ENCODE measurements at places on chromosomes 12 and 14.

DNA sequence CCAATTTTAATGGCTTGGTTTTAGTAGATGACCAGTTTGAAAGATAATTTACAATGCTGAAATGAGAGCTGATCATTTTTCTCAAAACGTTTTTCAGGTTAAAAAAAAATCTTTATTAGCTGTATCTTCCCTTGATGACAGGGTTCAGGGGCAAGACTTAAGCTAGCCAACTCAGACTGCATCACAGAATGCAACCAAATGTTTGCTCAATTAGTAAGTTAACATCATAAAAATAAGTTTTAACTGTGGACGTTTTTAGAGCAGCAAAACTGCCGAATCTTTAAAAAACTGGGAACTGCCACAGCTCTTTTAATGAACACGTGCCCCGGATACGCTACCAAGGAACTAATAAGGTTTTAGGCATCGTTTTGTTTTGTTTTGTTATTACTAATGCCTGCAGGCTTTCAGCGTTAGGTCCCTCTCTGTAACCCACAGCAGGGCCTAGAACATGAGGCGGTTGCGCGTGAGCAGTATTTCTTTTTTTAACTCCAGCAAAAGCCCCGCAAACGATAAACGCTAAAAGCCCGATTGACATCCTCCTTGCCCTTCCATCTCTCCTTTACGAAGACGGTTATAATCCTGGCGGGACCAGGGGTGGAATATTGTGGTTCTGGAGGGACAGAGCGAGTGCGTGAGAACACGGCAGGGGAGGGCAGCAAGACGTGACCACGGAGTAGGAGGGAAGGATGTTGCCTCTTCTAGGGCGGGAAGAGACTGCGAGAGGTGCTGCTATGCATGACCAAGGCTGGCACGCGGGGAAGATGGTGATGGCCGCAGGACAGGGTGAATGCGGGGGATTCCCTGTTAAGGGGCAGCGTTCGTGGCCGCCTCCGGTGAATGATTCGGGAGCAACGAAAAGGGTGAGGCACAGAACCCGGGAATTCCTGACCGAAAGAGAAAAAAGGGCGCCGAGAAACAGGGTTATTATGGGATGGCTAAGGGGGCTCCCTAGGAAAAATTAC is 652 bp downstream of the SUPT16H start:
- peak; percentile 53 for DNase-seq

DNA sequence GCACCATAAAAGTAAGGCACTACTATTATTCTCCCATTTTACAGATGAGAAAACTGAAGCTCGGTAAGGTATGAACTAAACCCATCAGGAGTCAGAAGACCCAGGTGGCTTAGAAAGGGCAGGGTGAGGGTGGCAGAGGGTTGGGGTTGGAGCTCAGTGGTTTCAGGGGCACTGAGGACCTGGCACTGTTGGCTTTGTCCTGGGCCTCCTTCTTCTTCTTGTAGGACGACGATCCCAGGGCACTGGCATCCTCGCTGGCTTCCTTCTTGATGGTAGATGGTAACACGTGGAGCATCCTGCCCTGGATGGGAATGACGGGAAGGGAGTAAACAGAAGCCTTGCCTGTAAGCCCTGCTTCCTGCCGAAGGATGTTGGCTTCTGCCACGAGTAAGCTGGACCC is 19.9 kb downstream of the RBM19 start:
- DNase-seq = no peak

DNA sequence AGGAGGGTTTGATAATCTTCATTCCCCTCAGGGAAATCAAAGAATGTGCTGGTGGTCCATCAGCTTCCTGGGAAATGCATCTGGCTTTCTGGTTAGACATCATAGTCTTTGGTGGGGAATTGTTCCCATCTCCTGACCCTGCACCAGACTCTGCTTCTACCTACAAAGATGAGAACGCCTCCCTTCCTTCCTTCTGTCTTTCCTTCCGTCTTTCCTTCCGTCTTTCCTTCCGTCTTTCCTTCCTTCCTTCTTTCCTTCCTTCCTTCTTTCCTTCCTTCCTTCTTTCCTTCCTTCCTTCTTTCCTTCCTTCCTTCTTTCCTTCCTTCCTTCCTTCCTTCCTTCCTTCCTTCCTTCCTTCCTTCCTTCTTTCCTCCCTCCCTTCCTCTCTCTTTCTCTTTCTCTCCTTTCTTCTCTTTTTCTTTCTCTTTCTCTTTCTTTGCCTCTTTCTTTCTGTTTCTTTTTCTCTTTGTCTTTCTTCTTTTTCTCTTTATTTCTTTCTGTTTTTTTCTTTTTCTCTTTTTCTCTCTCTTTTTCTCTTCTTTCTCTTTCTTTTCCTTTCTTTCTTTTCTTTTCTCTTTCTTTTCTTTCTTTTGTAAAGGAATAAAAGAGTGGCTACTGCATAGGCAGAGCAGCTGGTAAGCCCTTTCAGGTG is 189.0 kb upstream of the ARHGAP5 start:
- no peak for DNase-seq

GRCh38 chr12:16763901-16764300 is 157.9 kb upstream of the LMO3 start:
- DNase-seq = no peak

DNA sequence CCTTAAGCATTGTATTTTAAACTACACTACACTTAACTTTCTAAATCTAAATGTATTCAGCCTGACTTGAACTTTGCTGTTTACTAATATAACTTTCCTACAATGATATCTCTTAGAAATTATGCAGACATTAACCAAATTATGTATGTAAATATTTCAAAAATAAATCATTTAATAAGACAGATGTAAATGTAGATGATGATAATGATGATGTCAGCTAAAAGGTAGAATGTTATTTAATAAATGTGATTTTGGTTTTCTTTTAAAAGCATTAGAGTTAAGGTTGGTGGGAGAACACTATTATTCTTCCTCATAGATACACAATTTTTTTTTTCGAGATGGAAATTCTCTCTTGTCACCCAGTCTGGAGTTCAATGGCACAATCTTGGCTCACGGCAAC is 10.1 kb downstream of the TAS2R43 start:
- no peak for DNase-seq

GRCh38 chr12:130429656-130430505 is 92.2 kb downstream of the PIWIL1 start:
- DNase-seq = peak; percentile 3

- no peak for DNase-seq
Measured at GRCh38 chr14:72828604-72829003, 65.3 kb downstream of the DPF3 start.

- DNase-seq = no peak
Measured at GRCh38 chr12:68474467-68475204, 136.1 kb upstream of the RAP1B start.

- no peak for DNase-seq
Measured at GRCh38 chr14:78103271-78103670, 66.9 kb upstream of the NRXN3 start.

- DNase-seq = no peak
Measured at GRCh38 chr12:116551952-116552772, 7.0 kb upstream of the MAP1LC3B2 start.

DNA sequence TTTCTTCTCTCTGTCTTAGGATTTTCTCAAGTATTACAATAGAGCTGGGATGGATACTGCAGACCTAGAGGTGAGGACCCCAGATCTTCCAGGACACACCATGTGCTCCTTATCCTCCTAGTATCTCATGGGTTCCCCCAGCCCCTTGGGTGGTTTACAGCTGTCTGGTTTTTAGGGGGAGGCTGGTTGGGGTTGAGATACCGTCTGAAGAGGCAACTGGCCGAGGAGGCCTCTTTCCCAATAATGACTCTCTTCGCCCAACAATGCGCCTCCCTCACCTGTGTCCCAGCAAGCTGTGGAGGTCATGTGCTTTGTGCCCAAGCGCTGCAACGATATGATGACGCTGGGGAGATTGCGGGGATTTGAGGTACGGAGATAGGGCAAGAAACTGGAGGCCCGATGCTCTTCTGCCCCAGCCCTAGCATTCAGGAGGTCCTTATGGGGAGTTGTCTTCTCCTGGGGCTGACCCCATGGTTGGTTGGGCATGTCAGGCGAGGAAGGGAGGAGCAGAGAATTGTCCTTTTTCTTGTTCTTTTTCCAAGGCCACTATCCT is 3.8 kb downstream of the ARHGEF25 start:
- DNase-seq = peak; percentile 30

DNA sequence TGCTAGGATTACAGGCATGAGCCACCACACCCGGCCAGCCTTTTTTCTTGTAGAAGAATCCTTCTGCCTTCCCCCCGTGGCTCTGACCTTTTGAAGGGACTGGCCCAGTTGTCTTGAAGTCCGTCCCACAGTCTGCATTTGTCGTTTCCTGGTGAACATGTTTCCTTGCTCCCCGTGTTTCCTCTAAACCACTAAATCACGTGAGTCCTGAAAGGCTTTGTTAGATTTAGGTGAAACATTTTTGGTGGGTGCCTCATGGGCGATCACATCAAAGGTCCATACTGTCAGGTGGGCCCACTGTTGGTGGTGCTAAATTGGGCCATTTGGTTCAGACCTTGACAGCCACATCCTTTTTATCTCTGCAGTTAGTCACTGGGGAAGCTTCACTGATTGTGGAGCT is 26.3 kb downstream of the MLXIP start:
- no peak for DNase-seq

- DNase-seq = no peak
Measured at GRCh38 chr12:126551869-126552268, 1486.6 kb downstream of the AACS start.

GRCh38 chr12:41635626-41636364 is 447.7 kb downstream of the PDZRN4 start:
- DNase-seq = no peak

GRCh38 chr12:95216711-95217376 is 423 bp downstream of the FGD6 start:
- no peak for DNase-seq

GRCh38 chr14:71155743-71156142 is 248.5 kb downstream of the PCNX1 start:
- no peak for DNase-seq

- DNase-seq = no peak
Measured at GRCh38 chr12:121524196-121524916, 56.5 kb downstream of the KDM2B start.

DNA sequence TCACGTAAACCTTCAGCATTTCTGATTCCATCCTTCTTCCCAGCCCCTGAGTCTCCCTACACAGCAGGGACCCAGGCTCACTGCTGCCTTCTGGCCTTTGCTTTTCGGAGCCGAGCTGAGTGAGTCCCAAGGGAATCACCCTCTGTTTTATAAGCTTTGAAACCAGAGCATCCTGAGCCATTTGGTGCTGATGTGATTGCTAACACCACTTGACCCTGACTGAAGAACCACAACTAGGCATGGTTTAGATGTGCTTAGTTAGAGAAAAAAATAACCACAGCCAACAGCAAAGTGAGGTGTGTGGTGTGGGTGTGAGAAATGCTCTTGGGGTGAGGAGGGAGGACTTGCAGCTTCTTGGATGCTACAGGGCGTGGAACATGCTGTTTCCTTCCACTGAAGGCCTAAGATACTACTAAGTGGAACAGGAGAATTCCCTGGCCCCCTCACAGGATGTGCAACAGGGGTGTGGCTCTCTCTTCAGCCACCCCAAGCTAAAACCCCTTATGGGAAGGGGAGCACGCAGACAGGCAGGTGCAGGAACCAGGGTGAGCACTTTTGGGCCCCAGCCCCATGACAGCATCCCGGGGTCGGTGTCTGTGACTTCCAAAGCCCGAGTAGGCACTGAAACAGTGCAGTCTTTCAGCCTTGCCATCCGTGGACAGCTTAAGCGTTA is at the start of gene TC2N:
Gene TC2N (minus strand): TSS at position 221 of the 673 bp plus-strand sequence. CDS start 53,767 bp downstream, outside the sequence.
- peak; percentile 43 for DNase-seq

DNA sequence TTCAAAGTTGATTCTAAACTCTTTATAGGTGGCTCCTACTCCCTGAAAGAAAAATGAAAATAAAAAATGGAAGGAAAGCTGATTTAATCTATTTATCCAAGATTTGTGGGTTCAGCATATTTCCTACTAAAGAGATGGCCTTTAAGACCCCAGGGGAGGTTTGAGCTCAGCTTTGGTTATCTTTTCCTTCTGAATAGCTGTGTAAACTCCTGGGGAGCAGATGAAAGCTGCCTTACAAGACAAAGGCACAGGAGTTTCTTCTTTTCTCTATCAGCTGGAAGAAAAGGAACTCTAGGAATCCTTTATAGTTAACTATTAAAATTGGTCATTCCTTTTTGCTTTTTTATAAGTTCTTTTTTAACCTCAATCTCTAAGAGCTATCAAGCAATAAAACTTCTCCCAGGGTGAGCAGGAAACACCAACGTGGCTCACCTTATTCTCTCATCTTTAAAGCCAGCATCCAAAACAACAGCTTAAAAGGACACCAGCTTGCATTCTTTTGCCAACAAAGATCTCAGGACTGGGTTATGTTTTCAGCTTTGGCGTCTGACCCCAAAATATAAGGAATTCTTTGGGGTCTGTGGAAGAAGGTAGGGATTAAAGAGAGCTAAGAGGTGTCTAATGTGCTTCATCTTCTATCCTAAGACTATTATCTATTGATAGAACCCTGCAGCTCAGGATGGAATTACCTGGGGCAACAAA is 371.7 kb upstream of the KITLG start:
- no peak for DNase-seq

DNA sequence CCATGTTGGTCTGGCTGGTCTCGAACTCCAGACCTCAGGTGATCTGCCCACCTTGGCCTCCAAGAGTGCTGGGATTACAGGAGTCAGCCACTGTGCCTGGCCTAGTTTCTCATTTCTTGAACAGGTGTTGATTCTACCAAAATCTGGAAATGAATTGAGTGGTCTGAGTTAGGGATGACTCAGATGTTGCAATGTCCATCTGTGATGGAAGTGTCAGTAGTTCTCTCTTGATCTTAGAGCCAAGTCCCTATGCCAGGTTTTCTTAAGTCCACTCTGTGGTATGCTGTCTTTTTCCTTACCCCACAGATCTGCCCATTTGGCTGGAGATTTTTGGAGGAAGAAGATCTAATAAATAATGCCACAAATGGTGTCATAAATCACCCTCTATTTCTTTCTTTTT is 12.6 kb downstream of the SNAPC1 start:
- DNase-seq = no peak

DNA sequence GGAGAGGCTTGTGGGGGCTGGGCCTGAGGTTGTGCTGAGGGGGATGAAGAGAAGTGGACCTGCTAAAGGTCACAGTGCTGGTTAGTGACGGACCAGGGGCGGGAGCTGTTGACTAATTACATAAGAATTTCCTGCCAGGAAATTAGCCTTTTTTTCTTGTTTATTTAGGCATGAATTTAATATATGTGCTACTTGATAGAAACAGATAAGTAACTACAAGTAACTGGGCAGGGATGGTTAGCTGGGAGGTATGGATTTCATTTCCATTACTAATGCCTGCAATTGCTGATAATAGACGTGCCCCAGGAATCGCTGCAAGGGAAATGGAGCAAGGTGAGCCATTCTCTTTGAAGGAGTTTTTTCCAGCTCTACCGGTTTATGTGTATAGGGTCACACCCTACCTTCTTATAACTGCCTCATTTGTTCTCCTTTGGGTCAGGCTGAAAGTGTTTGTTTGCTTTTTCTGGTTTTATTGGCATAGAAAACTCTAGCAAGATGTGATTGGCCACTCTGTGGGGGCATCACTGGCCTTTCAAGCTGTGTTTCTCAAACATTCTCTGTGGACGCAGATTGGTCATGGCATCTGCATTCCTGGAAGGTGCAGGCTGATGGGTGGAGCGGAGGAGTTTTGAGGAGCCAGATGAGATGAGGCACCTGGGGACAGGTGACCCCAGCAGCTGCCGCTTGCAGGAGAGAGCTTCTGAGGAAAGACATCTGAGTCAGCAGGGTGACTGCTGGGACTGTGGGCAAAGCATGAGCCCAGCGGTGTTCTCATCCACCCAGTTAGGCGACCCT is 19.0 kb upstream of the GPRC5A start:
- no peak for DNase-seq

GRCh38 chr12:23084236-23084995 is 459.4 kb downstream of the ETNK1 start:
- no peak for DNase-seq

- no peak for DNase-seq
Measured at GRCh38 chr12:132597333-132598316, 12.8 kb downstream of the LRCOL1 start.

GRCh38 chr12:45303945-45304344 is 88.0 kb downstream of the ANO6 start:
- no peak for DNase-seq
